Activated CD4-positive, alpha-beta T cell treated with anti-CD3 and anti-CD28 coated beads for 4 hours (primary cell): ENCODE measurements at places on chromosomes 13 and 19.

DNA sequence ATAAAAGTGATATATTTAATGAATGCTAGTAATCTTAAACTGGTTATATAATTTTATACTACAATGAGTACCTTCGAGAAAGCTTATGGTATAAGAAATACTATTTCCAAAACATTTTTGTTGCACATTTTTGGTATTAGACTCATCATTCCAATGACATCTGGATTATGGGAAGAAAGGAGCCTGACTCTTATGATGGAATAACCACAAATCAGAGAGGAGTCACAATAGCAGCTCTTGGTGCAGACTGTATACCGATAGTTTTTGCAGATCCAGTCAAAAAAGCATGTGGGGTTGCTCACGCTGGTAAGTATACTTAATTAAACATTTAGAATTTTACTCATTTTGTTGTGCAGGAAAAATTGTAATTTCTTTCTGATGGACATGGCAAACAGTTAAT, 3.9 kb downstream of the LACC1 start:
- no peak for DNase-seq

DNA sequence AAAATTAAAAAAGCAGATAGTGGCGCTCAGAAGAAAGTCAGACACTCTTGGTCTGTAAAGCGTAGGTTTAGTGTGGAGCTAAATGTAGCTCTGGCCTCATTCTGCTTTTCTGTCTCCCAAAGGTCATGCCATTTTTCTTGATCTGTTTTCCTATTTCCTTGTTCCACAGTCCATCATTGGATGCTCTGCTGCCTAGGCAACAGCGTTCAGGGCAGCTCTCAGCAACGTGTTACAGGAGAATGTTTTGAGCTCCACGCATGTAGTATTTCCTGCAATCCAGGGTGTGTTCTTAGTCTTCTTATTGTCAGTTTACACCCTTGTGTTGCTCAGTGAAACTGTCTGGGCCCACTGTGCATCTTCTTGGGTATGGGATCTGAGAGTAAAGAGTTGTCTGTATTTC, 46.0 kb upstream of the PCDH8 start:
- no peak for DNase-seq

GRCh38 chr13:94701313-94702180, 10.8 kb downstream of the SOX21 start:
- DNase-seq = no peak

- DNase-seq = peak; percentile 73
Measured at GRCh38 chr13:114124921-114125320, 7.5 kb downstream of the RASA3 start.

DNA sequence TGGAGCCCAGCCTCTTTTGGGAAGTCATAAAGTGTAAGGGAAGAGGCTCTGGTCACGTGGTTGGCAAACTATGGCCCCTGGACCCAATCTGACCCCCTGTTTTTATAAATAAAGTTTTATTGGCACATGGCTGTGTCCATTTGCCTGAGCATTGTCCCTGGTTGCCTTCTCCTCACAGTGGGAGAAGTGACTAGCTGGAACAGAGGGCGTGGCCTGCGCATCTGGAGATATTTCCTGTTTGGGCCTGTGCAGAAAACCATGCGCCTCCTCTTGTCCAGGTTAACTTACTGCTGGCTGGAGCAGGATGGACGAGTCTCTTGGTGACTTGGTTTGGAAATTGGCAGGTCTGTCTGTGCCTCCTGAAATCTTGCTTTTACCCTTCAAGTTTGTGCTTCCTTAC, 48.3 kb downstream of the KDM4B start:
- DNase-seq = no peak

GRCh38 chr19:45130888-45131615, 29.7 kb downstream of the NKPD1 start:
- DNase-seq = peak; percentile 22

DNA sequence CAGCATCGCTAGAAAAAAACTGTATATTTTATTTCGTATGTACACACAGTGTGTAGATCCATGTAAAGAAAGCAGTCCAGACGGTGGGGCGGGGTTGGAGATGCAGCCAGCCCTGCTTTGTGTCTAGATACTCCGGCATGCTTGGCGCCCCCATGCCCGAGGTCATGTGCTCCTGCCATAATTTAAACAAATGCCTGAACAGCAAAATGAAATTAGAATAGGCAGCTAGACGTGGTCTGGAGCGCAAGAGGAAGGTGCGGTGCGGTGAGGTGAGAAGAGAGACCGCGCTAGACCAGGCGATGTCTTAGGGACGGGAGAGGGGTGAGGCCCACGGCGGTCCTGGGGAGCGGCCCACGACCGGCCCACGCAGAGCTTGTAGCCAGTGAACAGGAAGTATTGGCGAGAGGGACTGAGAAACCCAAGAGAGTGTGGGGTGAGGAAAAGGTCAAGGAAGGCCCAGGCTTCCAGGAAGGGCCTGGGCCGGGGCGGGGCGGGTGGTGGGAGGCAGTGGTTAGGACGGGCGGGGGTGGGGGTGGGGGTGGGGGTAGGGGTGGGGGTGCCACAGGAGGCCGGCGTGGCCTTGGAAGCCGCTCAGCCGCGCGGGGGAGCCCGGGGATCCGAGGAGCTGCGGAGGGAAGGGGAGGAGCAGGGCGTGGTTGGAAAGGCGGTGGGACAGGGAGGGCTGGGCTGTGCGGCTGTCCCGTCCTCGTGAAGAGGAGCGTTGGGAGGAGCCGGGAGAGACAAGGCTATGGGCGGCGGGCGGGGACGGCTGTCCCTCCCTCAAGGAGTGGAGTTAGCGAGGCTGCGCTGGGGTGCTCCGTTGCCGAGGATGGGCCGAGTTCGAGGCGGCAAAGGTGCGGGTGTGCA, 254.7 kb upstream of the SGCG start:
- no peak for DNase-seq

DNA sequence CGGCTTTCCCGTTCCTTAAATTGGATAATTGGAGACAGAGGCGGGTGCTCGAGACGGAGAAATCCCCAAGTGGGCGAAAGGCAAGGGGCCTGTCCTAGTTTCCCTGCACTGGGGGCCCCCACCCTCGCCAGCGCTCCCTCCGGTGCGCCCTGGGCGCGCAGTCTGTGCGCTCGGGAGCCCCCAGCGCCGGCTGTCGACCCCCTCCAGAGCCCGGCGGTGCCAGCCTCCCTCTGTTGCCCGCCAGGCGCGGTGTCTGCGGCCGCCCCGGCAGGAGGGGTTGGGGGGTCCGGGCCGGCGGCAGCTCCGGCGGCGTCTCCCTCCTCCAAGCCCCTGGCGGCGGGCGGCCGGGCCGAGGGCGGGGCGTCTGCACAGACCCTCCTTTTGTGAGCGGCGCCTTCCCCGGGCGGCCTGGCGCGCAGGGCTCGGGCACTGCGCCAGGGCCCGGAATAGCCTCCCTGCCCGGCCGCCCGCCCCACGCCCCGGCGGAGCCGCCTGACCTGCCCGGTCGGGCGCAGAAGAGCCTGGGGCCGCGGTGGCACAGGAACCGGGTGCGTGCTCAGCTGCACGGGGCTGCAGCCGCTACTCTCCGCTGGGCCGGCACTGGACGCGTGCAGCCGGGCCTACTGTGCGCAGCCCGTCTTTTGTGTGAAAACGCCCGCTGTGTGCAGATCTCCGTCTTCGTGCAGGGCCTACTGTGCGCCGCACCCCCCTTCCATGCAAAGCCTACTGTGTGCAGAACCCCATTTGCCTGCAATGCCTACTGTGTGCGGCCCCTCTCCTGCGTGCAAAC, 13.2 kb downstream of the GADD45B start:
- no peak for DNase-seq

GRCh38 chr13:29436291-29436690, 159.2 kb downstream of the SLC7A1 start:
- DNase-seq = no peak

- no peak for DNase-seq
Measured at GRCh38 chr13:49140910-49141611, 79.1 kb upstream of the MLNR start.

DNA sequence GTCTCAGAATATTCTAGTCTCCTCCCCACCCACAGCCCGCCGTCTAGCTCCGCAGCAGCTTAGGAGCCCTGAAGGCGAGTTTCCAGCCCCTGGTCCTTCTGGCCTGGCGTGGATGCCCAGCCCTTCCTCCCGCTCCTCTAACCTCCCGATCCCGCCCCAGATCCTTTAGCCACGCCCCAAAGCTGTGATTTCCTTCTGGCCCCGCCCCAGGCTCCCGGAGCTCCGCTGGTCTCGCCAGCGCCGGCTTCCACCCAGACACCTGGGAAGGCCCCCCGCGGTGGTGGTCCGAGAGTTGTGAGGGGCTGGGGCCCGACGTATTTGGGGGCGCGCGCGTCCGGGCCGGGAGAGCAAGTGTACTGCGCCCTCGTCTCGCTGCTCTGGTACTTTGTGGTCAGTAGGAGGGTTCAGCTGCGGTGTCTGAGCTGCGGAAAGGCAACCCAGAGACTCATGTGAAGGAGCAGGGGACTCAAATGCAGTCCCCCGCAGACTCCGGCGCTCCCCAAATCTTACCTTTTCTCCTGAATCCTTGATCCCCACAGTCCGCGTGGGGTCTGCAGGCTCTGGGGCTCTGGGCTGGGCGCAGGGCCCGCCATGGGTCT, at the start of gene CGB7:
CGB7 (minus strand) TSS at position 114 of the 599 bp plus-strand sequence. CDS start 2,374 bp downstream, outside the sequence.
- peak; percentile 33 for DNase-seq

DNA sequence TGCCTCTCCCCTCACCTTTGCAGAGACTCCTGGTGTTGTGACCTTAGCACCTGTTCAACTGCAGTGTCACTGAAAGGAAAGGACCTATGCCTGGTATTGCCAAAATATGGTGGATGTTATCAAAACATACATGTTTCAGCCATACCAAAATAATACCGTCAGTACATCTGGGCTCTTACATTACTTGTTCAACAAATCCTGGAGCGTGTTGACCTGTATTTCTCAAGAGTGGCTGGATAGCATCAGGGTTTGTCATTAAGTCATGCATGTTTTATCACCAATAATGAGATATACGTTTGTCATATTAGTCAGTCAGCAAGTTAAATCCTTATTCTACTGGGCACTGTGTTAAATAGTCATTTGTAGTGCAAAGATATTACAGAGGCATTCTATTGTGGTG, 290.8 kb downstream of the SHISA2 start:
- DNase-seq = no peak

- no peak for DNase-seq
Measured at GRCh38 chr13:113220877-113221276, 11.5 kb downstream of the CUL4A start.

GRCh38 chr13:34758628-34759027, 183.4 kb upstream of the NBEA start:
- DNase-seq = no peak

- DNase-seq = no peak
Measured at GRCh38 chr19:35042056-35042730, 672 bp downstream of the HPN start.

GRCh38 chr19:53002479-53002878, 11.2 kb upstream of the ERVV-1 start:
- no peak for DNase-seq

- DNase-seq = no peak
Measured at GRCh38 chr19:35719402-35720162, 1.8 kb downstream of the KMT2B start.

DNA sequence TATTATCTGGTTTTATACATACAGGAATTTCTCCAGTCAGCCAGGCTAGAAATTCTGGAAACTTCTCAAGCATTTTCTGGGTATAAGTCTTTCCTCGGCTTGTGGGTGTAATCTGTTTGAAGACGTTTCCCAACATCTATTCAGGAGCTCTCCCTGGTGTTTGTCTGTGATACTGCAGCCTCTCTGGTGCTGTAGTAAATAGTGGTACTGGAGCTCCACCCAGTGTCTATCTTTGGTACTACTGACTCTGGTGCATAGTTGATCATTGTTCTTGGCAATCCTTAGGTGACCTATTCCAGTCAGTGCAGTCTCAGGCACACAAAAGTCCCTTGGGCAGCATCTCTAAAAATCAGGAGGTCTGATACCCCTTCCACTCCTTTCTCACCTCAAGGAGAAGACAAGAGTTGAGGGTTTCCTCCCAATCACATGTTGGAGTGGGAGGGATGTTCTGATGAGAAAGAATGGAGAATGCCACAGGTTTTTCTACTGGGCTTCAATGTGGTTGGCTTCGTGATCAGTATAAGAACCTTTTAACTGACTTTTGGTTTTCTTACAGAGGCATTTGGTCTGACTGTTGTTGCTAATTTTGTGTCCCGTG, 115.5 kb downstream of the CYSLTR2 start:
- peak; percentile 77 for DNase-seq

DNA sequence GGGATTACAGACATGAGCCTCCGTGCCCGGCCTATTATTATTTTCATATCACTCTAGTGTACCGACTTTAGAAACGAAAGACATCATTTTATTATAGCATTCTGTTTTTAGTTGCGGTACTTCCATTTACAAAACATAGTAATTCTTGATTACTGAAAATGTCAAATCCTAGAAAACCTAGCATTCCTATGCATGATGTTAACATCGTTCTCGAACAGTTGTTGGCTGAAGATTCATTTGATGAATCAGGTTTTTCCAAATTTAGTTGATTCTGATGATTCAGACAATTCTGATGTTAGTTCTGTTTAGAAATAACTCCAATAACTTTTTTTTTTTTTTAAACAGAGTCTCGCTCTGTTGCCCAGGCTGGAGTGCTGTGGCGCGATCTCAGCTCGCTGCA, 11.5 kb upstream of the MTRF1 start:
- DNase-seq = no peak

DNA sequence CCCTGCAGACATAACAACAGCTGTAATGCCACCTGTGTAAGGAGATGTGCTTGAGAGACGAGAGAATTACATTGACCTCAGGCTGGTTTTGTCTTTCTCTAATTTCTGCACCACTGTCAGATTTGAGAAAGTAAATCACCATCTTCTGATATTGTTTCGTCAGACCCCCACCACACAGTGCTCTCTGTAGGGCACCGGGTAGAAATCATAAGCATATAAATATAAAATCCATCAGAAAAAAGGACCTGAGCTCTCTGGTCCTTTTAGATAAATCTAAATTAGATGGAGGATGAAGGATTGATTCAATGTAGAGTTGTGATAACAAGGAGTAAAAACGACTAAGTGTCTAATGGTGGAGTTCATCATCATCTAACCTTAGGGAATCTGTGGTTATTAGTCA, 1981.0 kb upstream of the PRR20A start:
- no peak for DNase-seq

- no peak for DNase-seq
Measured at GRCh38 chr13:26531742-26532141, 25.7 kb upstream of the WASF3 start.

DNA sequence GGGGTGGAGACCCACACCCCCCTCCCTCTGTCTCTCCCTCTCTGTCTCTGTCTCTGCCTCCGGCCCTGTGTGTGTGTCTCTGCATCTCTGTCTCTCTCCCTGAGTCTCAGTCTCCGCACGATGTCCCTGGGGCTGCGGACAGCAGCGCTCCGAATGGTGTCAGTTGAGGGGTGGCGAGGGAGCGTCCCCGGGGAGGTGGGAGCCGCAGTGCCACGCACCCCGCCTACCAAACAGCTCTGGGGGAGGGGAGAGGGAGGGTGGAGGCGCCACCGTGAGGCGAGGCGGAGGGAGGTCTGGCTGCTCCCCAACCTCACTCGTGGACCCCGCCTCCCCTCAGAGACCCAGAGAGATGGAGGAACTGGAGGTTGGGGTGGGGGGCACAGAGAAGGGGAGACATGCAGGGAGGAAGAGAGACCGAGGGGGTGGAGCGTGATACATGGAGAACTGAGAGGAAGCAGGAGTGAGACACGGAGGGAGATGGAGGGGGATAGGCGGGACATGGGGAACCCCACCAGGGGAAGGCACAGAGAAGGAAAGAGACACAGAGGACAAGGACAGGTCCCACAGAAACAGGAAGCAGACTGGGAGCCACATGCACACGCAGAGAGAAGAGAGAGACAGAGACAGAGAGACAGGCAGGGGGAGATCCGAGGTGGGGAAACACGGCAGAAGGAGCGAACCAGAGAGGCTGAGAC, 7.2 kb downstream of the ERFL start:
- DNase-seq = no peak

- DNase-seq = no peak
Measured at GRCh38 chr19:19022380-19022961, 10.8 kb downstream of the SUGP2 start.
